ENCODE measurements at places on chromosomes 1 and 21. TPM values are rescaled to one million over a fixed set of nuclear protein-coding genes. Genes with fewer than 3 reads are reported as not detected.

GRCh38 chr1:172833954-172834353, 175.1 kb downstream of the FASLG start:
- no peak for DNase-seq

DNA sequence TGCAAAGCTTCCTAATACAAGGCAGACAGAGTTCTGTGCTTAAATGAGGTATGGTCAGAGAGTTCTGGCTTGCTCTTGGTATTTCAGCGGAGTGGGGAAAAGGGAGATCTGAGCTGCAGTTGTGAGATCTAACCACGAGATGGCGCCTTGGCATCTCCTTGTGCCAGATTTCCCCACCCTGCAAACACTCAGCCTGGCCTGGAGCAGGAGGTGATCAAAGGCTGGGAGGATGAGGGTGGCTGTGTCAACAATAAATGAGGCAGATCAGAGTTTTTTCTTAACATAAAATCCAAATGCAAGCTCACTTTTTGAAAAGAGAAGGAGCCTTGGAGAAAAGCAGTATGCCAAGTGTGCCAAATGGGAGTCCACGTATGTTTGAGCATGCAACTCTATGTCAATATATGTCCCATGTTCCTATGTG, 4.1 kb upstream of the TFAP2E start:
- DNase-seq: peak; percentile 68

DNA sequence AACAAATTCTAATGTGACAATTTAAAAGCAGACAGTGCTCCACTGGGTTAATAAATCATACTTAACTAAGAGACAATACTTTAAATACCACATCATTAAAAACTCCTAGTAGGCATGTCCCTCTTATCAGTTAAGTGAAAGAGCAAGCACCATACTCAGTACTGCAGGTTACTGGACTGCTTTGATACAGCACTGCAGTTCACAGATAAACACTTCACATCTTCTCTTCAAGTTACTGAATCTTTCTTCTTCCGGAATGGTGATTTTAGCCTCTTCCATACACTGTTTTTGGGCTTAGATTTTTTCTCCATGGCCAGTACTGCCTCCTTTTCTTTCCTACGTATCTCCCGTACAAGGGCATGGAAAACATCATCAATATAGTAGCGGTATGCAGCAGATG, 11.0 kb downstream of the RIT1 start:
- DNase-seq: no peak

Gene GBP5
- total RNA-seq: not detected

DNA sequence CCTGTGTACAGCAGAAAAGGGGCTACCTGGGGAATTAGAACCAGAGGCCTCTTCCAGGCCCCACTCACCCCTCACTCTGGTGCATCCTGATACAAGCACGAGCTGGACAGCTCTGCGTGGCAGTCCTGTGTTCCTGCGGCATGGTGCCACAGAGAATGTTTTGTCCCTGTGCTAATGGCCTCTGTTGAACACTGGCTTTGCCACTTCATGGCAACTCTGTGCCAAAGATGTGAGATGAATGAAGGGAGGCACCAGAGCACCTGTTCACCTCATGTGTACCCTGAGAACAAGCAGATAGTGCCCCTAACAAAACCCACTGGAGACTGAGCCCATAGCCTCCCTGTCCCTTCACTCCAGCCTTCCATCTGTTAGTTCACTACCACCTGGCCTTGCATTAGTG, 199.3 kb upstream of the COA6 start:
- DNase-seq: no peak

DNA sequence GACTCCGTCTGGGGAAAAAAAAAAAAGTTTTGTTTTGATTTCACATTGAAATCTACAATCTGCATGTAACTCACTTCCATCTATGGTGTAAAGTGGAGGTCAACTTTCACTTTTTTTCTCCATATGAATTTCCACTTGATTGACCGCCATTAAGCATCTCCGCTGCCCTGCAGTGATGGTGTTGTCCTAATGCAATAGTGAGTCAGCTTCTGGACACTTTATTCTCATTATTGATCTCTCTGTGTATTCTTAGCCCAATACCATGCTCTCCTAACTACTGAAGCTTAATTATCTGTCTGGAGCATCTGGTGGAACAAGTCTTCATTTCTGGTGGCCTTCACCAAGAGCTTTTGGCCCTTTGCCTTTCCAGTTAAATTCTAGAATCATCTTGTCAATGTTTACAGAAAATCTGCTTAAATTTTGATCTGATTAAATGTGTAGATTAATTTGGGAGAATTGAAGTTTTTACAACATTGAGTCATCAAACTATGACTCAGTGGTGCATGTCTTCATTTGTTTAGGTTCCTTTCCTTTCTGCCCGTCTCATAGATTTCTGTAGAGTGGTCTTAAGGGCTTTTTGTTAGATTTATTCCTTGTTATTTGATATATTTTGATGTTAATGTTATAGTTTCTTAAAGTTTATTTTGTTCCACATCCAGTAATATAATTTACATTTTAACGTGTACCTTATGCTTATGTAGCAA, 181.5 kb downstream of the PRDM2 start:
- no peak for DNase-seq

DNA sequence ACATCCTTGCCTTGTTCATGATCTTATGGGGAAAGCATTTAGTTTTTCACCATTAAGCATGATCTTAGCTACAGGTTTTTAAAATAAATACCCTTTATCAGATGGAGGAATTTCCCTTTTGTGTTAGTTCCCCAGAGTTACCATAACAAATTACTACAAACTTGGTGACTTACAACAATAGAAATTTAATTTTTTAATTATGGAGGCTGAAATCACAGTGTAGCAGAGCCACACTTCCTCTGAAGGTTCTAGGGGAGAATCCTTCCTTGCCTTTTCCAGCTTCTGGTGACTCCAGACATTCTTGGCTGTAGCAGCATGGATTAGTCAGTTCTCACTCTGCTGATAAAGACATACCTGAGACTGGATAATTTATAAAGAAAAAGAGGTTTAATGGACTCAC, 18.5 kb downstream of the MIGA1 start:
- no peak for DNase-seq

- DNase-seq: no peak
These were observed 735.8 kb downstream of the LTN1 start for GRCh38 chr21:28256837-28257236.

DNA sequence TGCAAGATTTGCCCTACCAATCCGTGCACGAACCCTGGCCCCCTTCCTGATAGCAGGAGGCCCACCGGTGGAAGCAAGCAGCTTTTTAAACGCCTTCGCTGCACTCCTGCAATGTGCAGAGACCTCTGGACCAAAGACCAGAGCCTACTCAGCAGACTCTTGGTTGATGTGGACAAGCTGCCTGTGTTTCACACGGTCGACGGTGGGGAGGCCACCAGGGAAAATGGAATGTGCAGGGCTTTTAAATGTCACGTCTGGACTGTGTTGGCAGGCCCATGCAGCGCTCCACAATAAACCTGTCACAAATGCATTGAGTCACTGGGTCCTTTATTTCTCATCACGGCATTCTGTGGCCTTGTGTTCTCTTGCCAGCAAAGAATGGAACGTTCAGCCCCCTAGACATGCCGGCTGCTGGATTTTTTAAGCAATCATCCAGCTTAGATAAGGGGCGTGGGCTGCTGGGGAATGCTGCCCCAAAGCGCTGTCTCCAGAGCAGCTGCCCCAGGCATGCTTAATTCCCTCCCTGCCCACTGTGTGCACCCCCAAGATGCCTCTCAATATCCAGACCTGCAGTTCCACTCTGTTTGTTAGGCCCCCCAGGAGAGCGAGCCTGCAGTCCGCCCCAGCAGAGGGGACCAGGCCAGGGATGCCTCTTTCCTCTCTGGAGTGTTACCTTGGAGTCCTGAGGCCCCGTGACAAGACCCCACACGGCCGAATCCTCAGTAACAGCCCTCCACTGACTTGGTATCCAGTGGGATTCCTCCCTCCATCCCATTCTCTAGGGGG, 71.3 kb downstream of the ATP5PO start:
- no peak for DNase-seq

Gene PIK3C2B
- 104 TPM for total RNA-seq

DNA sequence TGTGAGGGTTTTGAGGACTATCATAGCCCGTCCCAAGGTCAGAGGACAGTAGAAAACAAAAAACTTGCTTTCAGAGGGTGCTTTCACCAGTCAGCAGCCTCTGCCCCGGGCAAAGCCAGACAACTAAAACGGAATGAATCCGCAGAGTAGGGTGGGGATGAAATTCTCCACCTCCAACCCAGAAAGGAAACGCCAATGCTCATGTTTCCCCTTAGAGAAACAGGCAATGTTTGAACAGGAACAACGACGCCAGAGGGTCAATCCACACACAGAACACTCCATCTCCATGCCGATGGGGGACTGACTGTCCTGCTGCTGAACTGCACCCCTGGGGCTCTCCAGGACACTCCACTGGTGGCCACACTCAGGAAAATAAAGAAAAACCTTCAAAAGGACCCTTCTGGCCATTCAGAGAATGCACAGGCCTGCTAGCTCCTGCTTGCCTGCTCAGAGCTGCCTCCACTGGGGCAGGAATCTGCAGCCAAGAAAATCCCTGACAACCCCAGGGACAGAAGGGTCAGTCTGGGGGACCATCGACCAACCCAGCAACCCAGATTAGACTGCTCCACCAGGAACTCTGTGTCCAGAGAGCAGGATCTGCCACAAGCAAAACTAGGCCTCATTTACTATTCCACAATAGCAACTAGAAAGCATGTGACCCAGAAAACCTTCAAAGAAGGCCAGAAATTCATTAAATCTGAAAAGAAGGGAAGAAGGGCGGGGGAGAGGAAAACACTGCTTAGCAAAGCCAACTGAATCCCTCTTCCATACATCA, 116.0 kb downstream of the TOMM20 start:
- no peak for DNase-seq

DNA sequence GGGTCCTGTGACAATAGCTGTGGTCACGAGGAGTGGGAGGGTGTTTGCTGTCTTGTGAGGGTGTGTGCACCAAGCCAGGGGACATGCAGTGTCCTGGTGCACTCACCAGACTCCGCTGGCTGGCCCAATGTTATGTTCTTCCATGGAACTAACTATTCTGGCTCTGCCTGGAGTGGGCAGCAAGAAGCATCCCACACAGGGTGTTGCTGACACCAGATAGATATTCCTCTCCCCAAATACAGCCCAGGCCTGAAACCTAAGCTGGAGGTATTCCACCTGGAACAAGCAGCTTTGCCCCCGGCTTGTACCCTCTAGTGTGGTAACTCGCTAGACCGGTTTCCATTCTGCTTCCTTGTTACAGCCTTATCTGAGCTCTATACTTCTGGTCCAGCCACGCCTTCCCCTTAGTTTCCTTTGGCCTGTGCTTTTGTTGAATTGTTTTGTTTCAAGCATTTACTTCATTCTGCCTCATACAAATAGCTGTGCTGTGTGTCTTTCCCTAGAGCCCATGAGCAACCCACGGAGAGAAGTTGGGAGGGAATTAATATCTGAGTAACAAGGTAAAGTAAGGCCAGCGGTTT, 14.7 kb upstream of the LY9 start:
- DNase-seq: peak; percentile 78

- DNase-seq: no peak
These were observed 82.4 kb downstream of the COL11A1 start for GRCh38 chr1:103025858-103026409.

Gene TFF3
- 374 TPM for total RNA-seq

Gene PLA2G2D
- 0.16 TPM for total RNA-seq

Gene HSPB7
- total RNA-seq: 63.1 TPM

DNA sequence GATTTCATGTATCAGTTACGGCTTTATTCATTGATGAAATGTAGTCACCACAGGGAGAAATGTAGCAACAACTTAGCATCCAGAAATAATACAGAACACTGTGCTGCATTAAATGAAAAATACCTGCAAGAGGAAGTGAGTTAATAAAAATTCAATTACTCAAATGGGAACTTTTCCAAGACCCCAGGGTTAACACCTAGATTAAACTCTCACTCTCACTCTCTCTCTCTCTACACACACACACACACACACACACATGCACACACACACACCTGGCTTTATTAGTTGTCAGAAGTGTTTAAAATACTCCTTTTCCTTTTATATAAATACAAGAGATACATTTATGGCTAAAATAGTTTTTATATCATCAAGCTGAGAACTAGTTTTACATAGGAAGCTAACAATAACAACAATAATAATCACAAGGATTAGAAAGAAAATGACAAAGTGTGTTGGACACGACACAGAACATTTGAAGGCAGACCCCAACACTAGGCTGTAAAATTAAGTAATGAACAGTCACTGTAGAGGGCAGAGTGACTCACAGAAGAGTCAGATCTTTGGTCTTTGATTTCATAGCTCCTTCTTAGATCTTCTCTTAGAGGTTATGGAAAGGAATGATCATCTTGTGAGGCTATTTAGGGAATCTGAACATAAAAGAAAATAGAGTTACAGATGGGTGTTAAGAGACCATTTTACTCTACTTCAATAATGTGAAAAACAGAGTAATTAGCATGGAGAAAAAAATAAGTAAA, 1266.0 kb upstream of the ADGRL2 start:
- DNase-seq: no peak

Gene ELOA
- total RNA-seq: 32.9 TPM

DNA sequence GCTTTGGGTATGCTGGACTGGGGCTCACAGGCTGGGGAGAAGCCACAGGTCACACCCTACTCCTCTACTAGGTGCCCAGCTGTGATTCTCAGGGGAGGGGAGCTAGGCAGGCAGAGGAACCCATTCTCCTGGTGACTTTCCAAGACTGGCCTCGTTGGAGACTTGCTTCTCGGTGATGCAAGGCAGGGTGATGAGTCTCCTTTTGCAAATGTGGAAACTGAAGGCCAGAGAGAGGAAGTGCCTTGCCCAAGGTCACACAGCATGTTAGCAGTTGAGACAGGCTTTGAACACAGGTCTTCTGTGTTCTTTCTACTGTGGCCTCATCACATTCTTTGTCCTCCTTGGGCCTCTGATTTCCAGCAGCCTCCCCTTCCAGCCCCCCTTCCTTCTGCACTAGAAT, 20.5 kb upstream of the C1QA start:
- DNase-seq: no peak

DNA sequence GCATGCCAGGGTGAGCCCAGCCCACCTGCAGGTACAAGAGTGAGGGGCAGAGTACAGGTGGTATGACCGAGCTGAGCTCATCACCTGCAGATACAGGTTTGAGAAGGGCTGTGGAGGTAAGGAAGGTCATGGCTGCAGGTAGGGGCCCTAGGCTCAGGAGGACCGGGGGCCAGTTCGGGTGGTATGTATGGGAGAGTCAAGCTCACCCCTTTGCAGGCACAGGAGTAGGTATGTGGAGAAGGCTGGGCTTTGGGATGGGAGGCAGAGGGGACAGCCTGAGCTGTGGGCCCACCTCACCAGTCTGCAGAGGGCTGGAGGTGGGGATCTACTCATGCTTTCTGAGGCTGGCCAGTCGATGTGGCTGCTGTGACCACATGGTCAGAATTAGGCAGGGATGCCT, 17.2 kb downstream of the PODN start:
- DNase-seq: no peak

DNA sequence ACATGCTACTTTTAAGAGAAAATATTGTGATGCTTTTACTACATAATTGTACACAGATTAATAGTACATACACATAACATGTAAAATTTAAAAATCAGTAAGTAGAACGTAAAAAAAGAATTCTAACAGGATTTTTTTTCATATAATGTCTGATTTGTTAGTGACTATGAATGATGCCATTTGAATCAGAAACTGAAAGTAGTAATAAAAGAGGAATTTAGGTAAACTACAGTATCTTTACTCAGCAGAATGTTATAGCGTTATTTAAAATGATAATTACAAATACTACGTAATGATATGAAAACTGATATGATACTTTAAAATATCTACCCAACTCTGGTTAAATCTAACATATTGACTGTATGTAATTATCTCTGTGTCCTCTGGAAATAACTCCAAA, 116.1 kb downstream of the DENND1B start:
- DNase-seq: no peak

Measured in transverse colon (tissue), 4 donors.